ENCODE measurements at places on chromosomes 5 and 9. TPM values are rescaled to one million over a fixed set of nuclear protein-coding genes. Genes with fewer than 3 reads are reported as not detected.

DNA sequence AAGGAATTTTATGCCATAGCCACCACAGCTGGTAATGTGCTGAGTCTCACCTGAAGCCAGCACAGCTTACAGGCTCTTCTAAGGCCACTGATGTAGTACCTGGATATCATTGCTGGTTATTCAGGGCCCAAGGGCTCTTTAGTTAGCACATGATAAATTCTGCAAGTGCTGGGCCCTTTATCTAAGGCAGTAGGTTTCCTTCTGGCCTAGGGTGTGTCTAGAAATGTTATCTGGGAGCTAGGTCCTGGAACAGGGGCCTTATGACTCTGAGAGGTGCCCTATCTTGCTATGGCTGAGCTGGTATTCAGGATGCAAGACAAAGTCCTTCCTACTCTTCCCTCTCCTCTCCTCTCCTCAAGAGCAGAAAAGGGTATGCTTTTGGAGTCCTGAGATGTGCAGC lies 1424.5 kb upstream of the NUDT12 start:
- no peaks in the 10 kb centered on the region for H3K4me1 ChIP-seq
- no peaks in the 10 kb centered on the region for H3K36me3 ChIP-seq
- H3K27me3 ChIP-seq: no peaks in the 10 kb centered on the region
- no peak overlapping the region for H3K27ac ChIP-seq
- no peak for DNase-seq

Gene CCDC171
- 1.2 TPM for polyA plus RNA-seq

Gene PCDHGA8
- 0.09 TPM for polyA plus RNA-seq

Gene SLC6A19
- polyA plus RNA-seq: 69.3 TPM

Gene DMRT3
- polyA plus RNA-seq: not detected

Gene FOXD4
- polyA plus RNA-seq: 0.43 TPM

- no peak for DNase-seq
- no peak overlapping the region for H3K4me3 ChIP-seq
- no peak overlapping the region for H3K27ac ChIP-seq
- no peaks in the 10 kb centered on the region for H3K4me1 ChIP-seq
These were observed 42.2 kb upstream of the ICE1 start for GRCh38 chr5:5380298-5380697.

- DNase-seq: no peak
- H3K27ac ChIP-seq: no peak overlapping the region
- H3K27me3 ChIP-seq: no peaks in the 10 kb centered on the region
- H3K36me3 ChIP-seq: no peaks in the 10 kb centered on the region
- H3K4me3 ChIP-seq: no peak overlapping the region
These were observed 1060.5 kb upstream of the DMAC1 start for GRCh38 chr9:8860086-8860485.

DNA sequence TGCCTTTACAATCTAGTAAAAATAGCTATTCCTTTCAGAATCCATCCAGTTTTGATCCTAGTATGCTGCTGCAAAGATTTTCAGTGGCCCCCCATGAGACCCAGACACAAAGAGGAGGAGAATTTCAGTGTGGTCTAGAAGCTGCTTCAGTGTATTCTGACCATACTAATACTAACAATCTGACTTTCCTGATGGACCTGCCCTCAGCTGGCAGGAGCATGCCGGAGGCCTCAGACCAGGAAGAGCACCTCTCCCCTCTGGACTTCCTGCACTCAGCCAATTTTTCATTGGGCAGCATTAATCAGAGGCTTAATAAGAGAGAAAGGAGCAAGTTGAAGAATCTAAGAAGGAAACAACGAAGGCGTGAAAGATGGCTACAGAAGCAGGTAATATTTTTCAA lies 48.5 kb downstream of the RNF180 start:
- H3K36me3 ChIP-seq: peaks cover 4% of the 10 kb centered on the region
- H3K4me1 ChIP-seq: no peaks in the 10 kb centered on the region
- no peak for DNase-seq

- no peak overlapping the region for H3K27ac ChIP-seq
- no peaks in the 10 kb centered on the region for H3K4me1 ChIP-seq
- H3K36me3 ChIP-seq: no peaks in the 10 kb centered on the region
- H3K4me3 ChIP-seq: no peak overlapping the region
- no peaks in the 10 kb centered on the region for H3K27me3 ChIP-seq
These were observed 73.1 kb upstream of the SAP30L start for GRCh38 chr5:154372661-154373060.

Gene AMBP
- polyA plus RNA-seq: 43.5 TPM

Gene PCDHA3
- polyA plus RNA-seq: 0.13 TPM

DNA sequence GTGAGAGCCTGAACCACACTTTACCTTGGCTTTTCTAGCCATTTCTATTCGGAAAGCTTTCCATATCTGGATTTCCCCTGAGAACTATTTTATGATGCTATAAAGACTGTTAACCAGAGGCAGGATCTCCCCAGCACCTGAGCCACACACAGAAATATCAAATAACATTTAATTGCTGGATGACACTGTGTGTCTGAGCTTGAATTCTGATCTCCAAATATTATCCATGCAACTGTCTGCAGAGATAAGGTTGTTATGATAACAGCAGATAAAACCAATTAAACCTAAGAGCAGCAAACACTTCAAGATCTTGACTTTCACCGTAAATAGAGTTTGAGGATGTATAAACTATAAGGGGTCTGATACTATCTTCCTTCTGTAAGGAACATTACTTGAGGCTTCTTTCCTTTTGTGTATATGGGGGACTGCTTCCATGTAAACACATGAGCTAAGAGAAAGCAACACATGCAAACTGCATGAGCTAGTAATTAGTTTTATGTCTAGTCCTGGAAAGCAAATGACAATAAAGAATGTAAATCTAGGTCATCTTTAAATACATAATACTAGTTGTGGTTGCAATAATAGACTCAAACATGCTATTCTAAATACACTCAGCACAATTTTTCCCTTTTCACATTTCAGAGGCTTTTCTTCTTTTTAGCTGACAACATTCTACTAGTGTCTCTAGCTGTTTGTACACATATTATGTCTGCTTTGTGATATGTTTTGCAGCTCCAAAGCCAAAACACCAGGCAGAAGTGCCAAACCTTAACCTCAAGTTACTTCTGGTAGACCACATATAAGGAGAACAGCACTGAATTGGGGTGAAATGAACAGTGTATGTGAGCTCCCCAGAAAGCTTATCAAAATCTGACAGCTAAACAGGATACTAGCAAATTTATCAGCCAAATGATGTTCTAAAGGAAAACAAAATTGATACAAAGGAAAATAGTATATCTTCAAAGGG lies 136.5 kb downstream of the EFNA5 start:
- no peak overlapping the region for H3K4me3 ChIP-seq
- no peaks in the 10 kb centered on the region for H3K4me1 ChIP-seq
- no peaks in the 10 kb centered on the region for H3K36me3 ChIP-seq
- no peaks in the 10 kb centered on the region for H3K27me3 ChIP-seq

Gene TNC
- polyA plus RNA-seq: 9.4 TPM

Gene SLC45A2
- polyA plus RNA-seq: 0.22 TPM

DNA sequence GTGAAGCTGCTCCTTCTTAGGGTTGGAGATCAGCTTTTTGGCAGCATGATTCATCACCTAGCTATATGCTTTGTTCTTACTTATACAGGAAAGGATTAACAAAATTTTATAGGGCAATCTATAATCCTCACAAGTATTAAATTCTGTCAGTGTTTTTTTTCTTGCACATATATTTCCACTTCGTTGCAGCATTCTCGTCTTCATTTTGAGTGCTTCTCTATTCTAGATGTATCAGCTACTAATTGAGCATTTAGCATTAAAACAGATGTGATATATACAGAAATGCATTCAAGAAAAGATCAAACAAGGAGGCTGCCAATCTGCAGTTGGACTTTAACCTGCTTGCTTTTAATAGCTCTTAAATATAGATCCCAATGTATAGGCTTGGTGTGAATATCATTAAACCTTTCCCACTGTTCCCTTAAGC lies 3.6 kb upstream of the CTXN3 start:
- no peak overlapping the region for H3K4me3 ChIP-seq
- H3K36me3 ChIP-seq: no peaks in the 10 kb centered on the region
- no peaks in the 10 kb centered on the region for H3K4me1 ChIP-seq
- no peaks in the 10 kb centered on the region for H3K27me3 ChIP-seq
- DNase-seq: no peak
- H3K27ac ChIP-seq: no peak overlapping the region

Gene PHYHD1
- 122 TPM for polyA plus RNA-seq

GRCh38 chr5:181191526-181192336 lies 13.3 kb downstream of the TRIM7 start:
- no peaks in the 10 kb centered on the region for H3K27me3 ChIP-seq
- peak; percentile 98 for DNase-seq
- peak overlapping the region; percentile 84 for H3K27ac ChIP-seq

Gene SLC1A3
- polyA plus RNA-seq: 1.1 TPM

DNA sequence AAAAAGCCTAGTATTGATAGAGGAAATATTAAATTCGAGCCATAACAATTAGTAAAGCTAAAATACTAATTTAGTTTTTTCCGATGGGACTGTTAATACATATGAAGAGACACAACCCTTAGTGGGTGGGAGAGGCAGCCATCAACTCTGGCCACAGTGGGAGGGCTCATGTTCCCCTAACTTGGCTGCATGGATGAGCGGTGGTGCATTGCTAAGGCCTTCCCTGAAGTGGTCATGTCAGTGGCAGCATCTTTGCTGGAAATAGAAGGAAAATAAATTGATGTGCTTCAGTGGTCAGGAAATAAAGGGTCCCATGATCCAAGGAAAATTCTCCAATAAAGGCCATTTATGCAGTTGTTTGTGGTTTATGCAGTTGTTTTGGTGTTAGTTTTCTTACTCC lies 33.9 kb upstream of the F2RL2 start:
- DNase-seq: peak; percentile 37
- no peaks in the 10 kb centered on the region for H3K4me1 ChIP-seq
- H3K27me3 ChIP-seq: no peaks in the 10 kb centered on the region
- H3K27ac ChIP-seq: no peak overlapping the region

Gene NCS1
- polyA plus RNA-seq: 27.7 TPM

- H3K4me3 ChIP-seq: no peak overlapping the region
- H3K27ac ChIP-seq: no peak overlapping the region
- no peaks in the 10 kb centered on the region for H3K27me3 ChIP-seq
- DNase-seq: no peak
- H3K36me3 ChIP-seq: no peaks in the 10 kb centered on the region
- no peaks in the 10 kb centered on the region for H3K4me1 ChIP-seq
These were observed 350.6 kb downstream of the SH3GL2 start for GRCh38 chr9:17929506-17929905.

GRCh38 chr5:153511622-153512021 lies 21.2 kb downstream of the GRIA1 start:
- H3K4me3 ChIP-seq: no peak overlapping the region
- H3K4me1 ChIP-seq: no peaks in the 10 kb centered on the region
- H3K27ac ChIP-seq: no peak overlapping the region
- no peaks in the 10 kb centered on the region for H3K27me3 ChIP-seq
- DNase-seq: no peak

DNA sequence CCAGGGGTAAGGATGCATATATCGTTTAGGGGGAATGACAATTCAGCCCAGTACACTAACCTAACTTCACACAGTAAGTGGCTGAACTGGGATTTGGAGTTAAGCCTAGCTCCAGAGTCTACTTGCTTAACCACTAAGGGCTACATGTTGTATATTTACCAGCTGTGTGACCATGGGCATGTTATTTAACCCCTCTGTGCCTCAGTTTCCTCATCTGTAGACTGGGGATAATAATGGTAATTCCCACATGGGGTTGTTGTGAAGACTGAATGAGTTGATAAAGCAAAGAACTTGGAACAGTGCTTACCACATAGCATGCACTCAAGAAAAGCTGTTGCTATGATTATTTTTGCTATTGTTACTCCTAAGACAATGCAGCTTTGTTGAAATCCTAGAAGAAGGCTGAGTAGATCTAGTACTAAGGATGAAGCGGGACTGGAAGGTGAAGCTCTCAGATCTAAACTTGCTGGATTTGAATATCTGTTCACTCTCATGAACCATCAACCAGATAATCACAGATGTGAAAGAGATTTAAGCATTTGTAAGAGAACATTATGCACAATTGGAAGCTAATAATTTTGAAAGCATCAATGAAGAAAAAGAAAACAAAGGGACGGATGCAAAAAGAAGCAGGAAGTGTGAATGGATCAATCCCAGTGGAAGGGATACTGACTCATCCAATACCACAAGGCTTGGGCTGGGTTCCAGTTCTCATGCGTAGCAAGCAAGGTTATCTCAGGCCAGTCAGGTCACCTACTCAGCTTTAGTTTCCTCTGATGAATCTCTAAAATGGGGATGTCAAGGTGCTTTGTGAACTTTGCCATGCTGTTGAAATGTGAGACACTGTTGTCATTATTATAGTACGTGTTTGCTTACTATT lies 78.5 kb upstream of the TBC1D2 start:
- H3K27me3 ChIP-seq: no peaks in the 10 kb centered on the region
- H3K4me3 ChIP-seq: no peak overlapping the region
- no peak overlapping the region for H3K27ac ChIP-seq
- no peaks in the 10 kb centered on the region for H3K4me1 ChIP-seq

- no peak overlapping the region for H3K4me3 ChIP-seq
- DNase-seq: peak; percentile 43
- no peak overlapping the region for H3K27ac ChIP-seq
- H3K36me3 ChIP-seq: no peaks in the 10 kb centered on the region
- no peaks in the 10 kb centered on the region for H3K27me3 ChIP-seq
- H3K4me1 ChIP-seq: no peaks in the 10 kb centered on the region
These were observed 133.9 kb downstream of the PLK2 start for GRCh38 chr5:58326022-58326421.

Gene GRXCR2
- polyA plus RNA-seq: not detected

DNA sequence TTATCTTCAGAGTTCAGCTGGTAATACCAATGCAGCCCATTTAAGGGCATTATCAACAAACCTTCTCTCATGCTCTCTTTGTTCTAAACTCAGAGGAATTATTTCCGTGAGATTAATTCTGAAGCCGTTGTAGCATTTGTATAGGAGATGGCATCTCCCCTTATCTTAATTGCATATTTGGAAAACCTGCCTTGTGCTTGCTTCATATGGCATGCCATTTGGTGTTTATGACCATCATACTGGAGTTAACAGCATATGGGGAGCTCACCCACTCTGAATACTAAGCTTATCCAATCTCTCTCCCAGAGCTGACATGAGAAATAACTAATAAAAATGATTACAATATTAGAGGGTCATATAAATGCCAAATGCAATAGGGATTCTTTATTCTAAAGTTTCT lies 243.2 kb downstream of the BRINP1 start:
- H3K4me1 ChIP-seq: no peaks in the 10 kb centered on the region
- H3K4me3 ChIP-seq: no peak overlapping the region
- no peaks in the 10 kb centered on the region for H3K36me3 ChIP-seq
- no peak overlapping the region for H3K27ac ChIP-seq
- no peaks in the 10 kb centered on the region for H3K27me3 ChIP-seq

Gene KCNT1
- polyA plus RNA-seq: 0.15 TPM
